SHP77 (cell line): ENCODE measurements at places on chromosomes 16 and 17.
A peak's percentile ranks its signal among the peaks of the same experiment; 100 is the strongest.

- DNase-seq: no peak
Observed at GRCh38 chr17:78151514-78152008, 5.4 kb downstream of the C17orf99 start.

- DNase-seq: no peak
Observed at GRCh38 chr17:80803451-80804428, 187.9 kb upstream of the CHMP6 start.

DNA sequence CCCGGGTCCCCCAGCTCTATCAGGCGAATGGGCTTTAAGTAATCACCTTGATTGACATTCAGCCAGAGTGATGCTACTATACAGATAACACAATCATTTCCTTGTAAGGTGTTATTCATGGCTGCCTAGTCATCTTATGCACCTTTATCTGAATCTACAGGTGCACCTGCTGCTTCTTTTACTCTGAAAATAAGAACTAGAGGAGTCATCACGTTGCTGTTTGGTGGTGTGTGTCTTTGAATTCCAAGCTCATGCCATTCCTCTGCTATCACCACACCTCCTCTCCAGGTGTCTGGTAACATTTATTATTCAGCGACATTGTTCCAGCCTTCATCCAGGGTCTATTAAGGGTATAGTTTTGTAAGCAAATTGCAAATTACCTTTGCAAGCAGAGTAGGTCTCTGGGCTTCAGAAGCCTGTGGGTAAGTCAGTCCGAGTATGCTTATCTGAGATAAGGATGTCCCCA is 51.9 kb downstream of the NOS2 start:
- no peak for DNase-seq

- no peak for DNase-seq
Observed at GRCh38 chr17:16989953-16990860, 18.3 kb upstream of the TNFRSF13B start.

GRCh38 chr17:78647032-78647431 is 69.8 kb upstream of the DNAH17 start:
- DNase-seq: no peak

- DNase-seq: no peak
Observed at GRCh38 chr16:72302332-72302731, 130.4 kb upstream of the PMFBP1 start.

GRCh38 chr17:57113011-57113410 is 28.0 kb downstream of the AKAP1 start:
- DNase-seq: no peak

DNA sequence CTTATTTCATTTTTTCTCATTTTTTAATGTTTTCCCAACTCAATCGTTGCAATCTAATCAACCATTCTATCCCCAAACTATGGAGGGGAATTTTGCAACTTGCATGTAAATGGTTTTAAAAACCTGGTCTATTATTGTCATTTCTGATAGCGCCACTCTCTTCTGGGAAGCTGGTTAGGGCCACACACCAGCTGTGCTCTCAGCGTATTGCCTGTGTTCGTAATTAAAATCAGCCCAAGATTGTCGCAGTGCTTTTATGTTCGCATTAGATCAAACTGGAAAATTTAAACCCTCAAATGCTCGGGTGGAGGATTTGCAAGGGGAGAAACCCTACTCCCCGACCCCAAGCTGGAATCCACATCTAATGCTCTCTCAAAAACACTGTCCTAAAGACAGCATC is 123.5 kb upstream of the CACNG5 start:
- no peak for DNase-seq

- DNase-seq: no peak
Observed at GRCh38 chr17:61555127-61555566, 35.9 kb downstream of the NACA2 start.

- no peak for DNase-seq
Observed at GRCh38 chr16:89491238-89491869, 993 bp upstream of the ANKRD11 start.

- DNase-seq: no peak
Observed at GRCh38 chr17:38967290-38967738, at the start of gene FBXO47. Gene FBXO47 (minus strand): TSS chr17:38967403. CDS start chr17:38963025, 4,378 bp downstream.

DNA sequence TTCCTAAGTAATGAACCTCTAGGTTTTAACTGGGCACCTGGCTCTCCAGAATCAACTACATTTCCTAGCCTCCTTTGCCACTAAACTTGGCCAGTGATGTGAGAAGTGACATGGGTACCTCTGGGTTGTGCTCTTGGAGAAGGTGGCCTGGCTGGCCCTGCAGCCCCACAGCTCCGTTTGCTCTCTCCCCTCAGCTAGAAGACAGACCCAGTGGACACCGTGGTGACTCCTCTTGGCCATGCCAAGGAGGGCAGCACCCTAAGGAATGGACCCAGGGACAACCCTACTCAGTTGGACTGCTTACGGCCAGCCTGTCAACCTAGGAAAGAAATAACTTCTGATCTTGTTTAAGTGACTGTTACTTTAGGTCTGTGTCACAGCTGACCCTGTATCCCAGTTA is 151.4 kb downstream of the TMEM132E start:
- DNase-seq: no peak

- DNase-seq: peak; percentile 15
Observed at GRCh38 chr16:84423416-84423837, 55.1 kb downstream of the ATP2C2 start.

DNA sequence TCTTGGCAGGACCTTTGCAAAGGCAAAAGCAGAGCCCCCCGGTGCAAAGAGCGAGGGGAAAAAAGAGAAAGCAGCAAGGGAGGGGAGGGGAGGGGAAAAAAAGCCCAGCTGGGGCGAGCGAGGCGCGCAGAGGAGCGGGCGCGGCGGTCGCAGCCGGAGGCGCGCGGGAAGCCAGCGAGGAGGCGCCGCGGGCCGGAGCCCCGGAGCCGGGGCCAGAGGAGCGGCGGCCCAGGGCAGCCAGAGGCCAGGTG is 129 bp downstream of the IRX5 start:
- DNase-seq: no peak

- DNase-seq: no peak
Observed at GRCh38 chr17:10439816-10440215, 18.1 kb upstream of the MYH8 start.

DNA sequence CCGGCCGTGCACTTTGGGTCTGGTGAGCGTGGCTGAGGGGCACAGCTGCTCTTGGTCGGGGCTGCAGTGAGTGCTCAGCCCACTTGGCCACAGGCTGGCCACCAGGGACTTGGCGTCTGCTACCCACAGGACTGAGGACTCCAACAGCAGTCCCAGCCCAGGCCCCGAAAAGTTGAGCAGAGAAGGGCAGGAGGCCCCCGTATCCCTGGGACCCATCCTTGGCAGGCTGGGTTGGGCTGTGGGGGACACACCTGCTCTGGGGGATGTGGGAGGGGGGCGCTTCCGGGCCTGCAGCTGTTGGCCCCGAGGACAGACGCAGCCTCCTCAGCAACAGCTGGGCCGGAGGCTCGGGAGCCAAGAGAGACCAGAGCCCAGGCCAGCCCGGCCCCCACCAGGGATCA is 19.4 kb upstream of the SSTR5 start:
- no peak for DNase-seq

DNA sequence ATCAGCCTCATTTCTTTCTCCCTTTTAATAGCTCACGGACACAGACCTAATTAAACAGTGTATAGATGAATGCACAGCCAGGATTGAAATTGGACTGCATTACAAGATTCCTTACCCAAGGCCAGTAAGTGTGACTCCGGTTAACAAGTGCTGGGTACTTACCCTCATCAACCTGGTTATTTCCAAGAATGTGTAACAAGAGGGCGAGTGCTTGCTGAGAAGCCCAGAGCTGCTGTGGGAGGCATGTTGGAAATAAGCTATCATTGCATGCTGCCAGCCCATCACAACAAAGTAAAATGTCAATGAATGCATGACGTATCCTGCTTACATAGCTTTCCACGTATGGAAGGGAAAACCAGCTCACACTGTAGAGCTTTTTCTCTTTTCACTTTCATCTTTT is 19.5 kb downstream of the LYRM1 start:
- no peak for DNase-seq

DNA sequence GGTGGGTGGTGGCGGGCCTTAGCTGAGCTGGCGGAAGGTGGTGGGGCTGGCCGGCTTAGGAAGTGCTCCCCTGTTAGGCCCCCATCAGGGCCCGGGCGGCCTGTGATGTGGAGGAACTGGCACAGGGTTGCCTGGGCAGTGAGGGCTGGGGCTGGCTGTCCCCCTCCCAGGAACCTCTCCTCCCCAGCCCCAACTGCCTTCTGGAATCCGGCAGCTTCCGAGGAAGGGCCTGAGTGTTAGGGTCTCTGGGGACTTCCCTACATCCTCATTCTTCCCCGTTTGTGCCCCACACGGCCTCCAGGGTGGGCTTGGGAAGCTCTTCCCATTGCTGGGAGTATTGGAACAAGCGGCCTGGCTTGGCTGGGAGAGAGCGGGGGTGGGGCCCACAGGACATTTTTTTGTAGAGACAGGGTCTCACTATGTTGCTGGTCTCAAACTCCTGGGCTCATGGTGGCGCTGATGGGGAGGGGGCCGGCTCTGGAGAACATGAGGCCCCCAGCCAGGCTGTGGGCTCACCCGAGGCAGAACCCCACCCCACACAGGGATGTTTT is 89.9 kb upstream of the CIBAR2 start:
- DNase-seq: no peak

DNA sequence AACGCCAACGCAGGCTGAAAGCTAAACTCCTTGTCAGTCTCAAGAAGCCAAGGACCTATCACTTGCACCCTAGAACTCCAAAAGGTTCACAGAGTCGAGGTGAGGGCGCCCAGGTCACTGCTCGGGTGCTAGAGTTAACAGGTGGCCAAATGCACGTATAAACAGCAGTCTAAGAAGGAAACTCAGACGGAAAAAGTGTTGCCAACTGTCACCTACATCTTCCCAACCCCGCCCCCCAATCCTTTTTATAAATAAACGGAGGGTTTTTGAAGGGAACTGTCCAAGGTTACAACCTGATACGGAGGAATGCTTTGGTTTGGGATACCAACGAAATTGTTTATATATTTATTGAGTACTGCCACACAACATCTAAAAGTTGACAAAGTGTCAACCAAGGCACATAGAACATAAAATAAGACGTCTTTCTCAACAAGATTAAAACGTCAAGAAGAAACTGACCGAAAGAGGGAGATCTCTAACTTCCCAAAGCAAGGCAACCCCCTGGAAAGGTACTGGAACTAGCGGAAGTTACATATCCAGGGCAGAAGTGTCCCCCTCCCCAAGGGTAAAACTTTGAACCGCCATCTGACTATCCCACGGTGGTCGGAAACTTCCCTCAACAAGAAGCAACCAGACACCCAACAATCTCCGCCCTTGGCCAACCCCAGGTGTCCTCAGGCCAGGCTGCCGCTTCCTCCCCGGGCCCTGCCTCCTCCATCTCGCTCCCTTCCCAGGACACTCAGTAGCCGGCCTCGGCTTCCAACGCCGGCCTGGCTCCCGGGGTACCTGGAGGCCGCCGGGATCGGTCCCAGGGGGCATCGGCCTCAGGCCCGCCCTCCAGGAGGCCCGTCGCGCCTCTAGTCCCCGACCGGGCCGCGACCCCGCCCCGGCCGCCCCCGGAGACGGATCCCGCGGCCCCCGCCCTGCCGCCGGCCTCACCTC is 982 bp downstream of the SPAG9 start:
- no peak for DNase-seq

DNA sequence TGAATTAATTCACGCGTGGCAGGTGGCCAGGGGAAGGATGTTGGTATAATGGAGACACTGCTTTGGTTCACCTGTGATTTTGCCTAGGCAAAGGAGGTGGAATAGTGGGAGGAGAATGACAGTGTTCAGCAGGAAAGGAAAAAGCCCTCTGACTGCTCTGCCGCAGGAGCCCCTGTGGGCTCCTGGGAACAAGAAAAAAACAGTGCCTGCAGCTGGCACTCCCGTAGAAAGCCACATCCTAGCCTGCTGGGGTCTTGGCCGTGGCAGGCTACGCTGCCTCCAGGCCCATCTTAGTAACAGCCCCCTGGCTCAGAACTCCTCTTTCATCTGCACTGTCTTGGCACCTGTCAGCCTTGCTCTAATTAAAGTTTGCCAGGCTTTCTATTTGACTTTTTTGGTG is 20.6 kb downstream of the ADORA2B start:
- DNase-seq: no peak

DNA sequence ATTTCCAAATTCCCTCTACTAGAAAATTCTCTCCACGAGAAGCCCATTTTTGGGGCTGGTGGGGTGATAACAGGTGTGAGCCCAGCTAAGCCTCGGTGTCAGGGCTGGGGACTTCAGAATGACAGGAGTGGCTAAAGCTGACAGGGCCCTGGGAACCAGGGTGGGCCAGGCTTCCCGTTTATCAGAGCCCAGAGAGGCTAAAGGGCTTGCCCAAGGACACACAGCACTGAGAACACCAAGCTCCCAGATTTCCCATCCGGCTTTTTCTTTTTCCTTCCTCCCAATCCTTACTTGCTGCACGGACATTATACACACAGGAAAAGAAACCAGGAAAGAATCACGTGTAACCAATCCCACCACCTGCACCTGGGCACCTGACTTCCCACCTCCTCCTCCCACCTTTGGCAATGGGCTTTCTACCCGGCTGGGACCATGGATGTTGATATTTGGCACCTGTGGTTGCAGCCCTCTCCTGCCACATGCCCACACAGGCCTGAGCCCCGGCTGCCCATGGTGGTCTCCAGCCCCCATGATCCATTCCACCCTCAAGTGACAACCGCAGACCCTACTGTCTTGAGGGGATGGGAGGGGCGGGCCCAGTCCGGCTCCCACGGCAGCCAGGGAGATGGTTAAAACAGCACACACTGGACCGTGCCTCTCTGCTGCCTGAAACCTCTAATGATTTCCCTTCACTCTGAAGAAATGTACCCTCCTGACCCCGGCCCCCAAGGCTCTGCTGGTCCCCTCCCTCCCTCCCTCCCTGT is 78.9 kb downstream of the ENGASE start:
- no peak for DNase-seq

DNA sequence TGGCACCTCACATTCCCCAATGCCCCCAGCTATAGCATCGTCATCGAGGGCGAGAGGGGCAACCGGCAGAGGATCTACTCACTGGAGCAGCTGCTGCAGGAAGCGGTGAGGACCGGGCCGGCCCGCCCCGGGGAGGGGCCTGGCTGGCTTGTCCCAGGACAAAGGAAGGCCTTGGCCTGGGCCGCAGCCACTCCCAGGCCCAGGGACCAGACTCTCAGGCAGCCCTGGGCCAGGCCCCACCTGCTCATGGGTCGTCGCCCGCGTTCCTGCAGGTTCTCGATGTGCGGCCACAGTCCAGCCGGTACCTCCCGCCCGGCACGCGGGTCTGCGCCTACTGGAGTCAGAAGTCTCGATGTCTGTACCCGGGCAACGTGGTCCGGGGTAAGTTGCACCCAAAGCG is 53.4 kb downstream of the ACTG1 start:
- DNase-seq: no peak
